ENCODE measurements at places on chromosomes 5 and 9. TPM values are rescaled to one million over a fixed set of nuclear protein-coding genes. Genes with fewer than 3 reads are reported as not detected.

The HMMR gene
- 37.9 TPM for total RNA-seq

DNA sequence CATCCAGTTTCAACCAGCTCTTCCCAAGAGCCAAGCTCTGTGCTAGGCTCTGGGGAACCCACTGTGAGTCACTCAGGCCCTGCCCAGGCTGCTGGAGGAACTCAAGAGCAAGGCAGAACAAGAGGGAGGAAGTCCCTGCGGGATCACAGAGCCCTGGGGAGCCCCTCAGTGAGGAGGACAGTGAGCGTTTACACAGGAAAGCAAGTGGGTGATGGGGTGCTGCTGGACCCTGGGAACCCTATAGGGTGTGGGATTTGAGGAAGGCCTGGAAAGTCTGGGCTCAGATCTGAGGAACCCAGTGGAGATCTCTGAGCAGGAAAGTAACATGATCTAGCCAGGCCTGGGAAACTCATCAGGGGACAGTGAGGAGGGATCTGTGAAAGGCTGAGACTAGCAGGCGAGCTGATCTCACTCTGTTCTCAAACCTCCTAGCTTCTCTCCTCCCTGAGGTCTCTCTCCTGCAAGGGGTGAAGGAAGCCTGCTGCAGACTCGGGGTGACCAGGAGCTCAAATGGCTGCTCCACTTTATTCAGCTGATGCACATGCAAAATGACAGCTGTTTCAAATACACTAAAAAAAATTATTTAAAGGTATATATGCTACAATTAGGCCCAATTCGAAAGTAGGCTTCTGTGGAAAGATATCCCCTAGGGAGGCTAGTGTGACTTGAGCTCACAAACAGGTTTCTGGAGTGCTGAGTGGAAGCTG lies 70.0 kb downstream of the SHB start:
- DNase-seq: no peak
- H3K4me1 ChIP-seq: no peaks in the 10 kb centered on the region
- no peaks in the 10 kb centered on the region for H3K36me3 ChIP-seq
- H3K27me3 ChIP-seq: no peaks in the 10 kb centered on the region
- no peak overlapping the region for H3K4me3 ChIP-seq
- no peak overlapping the region for H3K27ac ChIP-seq

The SPATA31D4 gene
- not detected for total RNA-seq

GRCh38 chr5:14469551-14470377 lies 111.8 kb upstream of the OTULINL start:
- no peaks in the 10 kb centered on the region for H3K27me3 ChIP-seq
- H3K36me3 ChIP-seq: peaks cover 11% of the 10 kb centered on the region
- no peaks in the 10 kb centered on the region for H3K4me1 ChIP-seq
- no peak overlapping the region for H3K27ac ChIP-seq
- DNase-seq: no peak

DNA sequence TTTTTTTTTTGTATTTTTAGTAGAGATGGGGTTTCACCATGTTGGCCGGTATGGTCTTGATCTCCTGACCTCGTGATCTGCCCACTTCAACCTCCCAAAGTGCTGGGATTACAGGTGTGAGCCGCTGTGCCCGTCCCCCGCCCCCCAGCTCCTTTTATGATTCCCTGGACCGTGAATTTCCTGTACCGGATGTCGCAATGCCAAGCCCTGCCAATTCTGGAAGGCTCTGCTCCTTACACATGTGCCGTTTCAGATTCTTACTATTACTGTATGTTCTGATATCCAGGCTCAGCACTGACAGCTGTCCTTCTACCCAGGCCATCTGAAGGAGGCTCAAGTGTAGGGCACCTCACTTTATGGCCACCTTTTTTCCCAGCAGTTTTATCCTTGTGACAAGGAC lies 100.1 kb downstream of the PLCXD3 start:
- no peak overlapping the region for H3K27ac ChIP-seq
- H3K36me3 ChIP-seq: no peaks in the 10 kb centered on the region
- H3K4me1 ChIP-seq: no peaks in the 10 kb centered on the region
- no peak overlapping the region for H3K4me3 ChIP-seq
- H3K27me3 ChIP-seq: no peaks in the 10 kb centered on the region
- no peak for DNase-seq

GRCh38 chr9:83419961-83420360 lies 118.2 kb downstream of the FRMD3 start:
- no peak overlapping the region for H3K4me3 ChIP-seq
- H3K4me1 ChIP-seq: no peaks in the 10 kb centered on the region
- H3K27me3 ChIP-seq: no peaks in the 10 kb centered on the region
- no peak overlapping the region for H3K27ac ChIP-seq
- 0 out of 2 replicates have a peak, but pooled peaks cover 3% of the 10 kb centered on the region for H3K36me3 ChIP-seq

- peak; percentile 20 for DNase-seq
- peak overlapping the region; percentile 37 for H3K4me3 ChIP-seq
- H3K4me1 ChIP-seq: no peaks in the 10 kb centered on the region
- H3K27me3 ChIP-seq: peaks cover 3% of the 10 kb centered on the region
Observed at GRCh38 chr9:126701813-126702140, 88.0 kb downstream of the LMX1B start.

DNA sequence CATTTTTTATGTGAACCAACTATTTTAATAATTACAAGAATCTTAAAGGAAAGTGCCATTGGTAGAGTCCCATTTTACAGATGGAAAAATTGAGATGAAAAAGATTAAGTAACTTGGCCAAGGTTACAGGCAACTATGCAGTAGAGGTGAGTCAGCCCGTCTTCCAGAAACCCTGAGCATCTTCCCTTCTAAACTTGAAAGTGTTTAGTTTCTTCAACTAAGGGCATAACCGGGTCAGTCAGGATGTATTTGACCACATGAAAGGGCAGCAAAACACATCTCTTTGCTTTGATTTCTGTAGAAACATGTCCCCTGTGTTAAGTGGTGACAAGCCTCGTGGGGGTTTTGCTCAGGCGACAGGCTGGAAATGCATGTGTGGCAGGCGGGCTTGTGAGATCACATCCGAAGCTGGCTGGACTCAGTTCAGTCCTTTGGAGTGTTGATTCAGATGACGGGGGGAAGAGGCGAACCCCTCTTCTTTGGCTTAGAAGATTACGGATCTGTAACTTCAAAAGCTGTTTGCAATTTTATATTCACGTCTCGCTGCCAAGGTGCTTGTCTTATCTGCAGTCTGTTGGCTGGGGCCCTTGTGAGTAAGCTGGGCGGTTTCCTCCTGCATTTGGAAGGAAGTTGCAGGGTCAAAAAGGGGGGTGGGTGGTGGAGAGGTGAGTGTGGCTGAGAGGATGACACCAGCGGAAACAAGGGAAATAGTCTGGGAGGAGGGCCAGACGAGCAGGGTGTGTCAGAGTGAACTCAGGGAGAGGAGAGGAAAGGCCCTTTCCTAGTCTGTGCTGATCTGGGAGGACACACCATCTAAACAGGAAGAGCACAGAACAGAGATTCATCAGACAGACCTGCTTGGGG lies 78.9 kb upstream of the RPS23 start:
- H3K27me3 ChIP-seq: no peaks in the 10 kb centered on the region
- no peaks in the 10 kb centered on the region for H3K36me3 ChIP-seq
- H3K27ac ChIP-seq: no peak overlapping the region
- no peaks in the 10 kb centered on the region for H3K4me1 ChIP-seq

- no peak for DNase-seq
- peaks cover 59% of the 10 kb centered on the region for H3K36me3 ChIP-seq
- H3K27ac ChIP-seq: no peak overlapping the region
- no peaks in the 10 kb centered on the region for H3K4me1 ChIP-seq
Observed at GRCh38 chr9:33332011-33332410, 41.7 kb downstream of the NFX1 start.

DNA sequence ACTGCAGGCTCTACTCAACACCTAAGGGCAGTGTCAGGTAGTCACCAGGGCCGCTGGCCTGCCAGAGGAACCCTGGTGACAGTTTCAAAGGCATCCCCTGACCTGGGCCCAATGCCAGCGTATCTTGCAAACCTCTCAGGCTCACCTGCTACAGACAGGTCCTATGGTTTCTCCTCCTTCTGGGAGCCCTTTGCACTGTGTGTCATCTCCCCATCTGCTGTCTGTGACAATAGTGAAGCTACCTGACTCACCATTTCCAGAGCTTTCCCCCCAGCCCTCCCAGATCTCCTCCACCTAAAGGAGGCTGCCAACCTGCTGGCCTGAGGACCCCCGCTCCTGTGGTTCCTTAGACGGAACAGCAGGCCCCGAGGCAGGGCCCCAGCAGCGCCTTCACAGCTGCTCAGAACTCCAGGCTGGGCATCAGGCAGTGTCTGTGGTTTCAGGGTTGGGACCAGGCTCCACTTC lies 203.1 kb downstream of the FSTL4 start:
- no peak overlapping the region for H3K4me3 ChIP-seq
- H3K27me3 ChIP-seq: no peaks in the 10 kb centered on the region
- no peak overlapping the region for H3K27ac ChIP-seq
- no peaks in the 10 kb centered on the region for H3K36me3 ChIP-seq
- H3K4me1 ChIP-seq: no peaks in the 10 kb centered on the region

The S1PR3 gene
- 3.3 TPM for total RNA-seq

- no peaks in the 10 kb centered on the region for H3K27me3 ChIP-seq
- DNase-seq: no peak
- no peaks in the 10 kb centered on the region for H3K4me1 ChIP-seq
- H3K36me3 ChIP-seq: peaks cover 18% of the 10 kb centered on the region
Observed at GRCh38 chr9:83220730-83221129, 157.8 kb upstream of the RASEF start.

- no peaks in the 10 kb centered on the region for H3K27me3 ChIP-seq
- no peak overlapping the region for H3K4me3 ChIP-seq
- H3K27ac ChIP-seq: no peak overlapping the region
- H3K4me1 ChIP-seq: no peaks in the 10 kb centered on the region
- no peak for DNase-seq
Observed at GRCh38 chr9:7313389-7313788, 486.2 kb downstream of the DMAC1 start.

The PTGDS gene
- total RNA-seq: 4.8 TPM

The SOHLH1 gene
- total RNA-seq: not detected

The SLC6A7 gene
- not detected for total RNA-seq

The PLGRKT gene
- 19.6 TPM for total RNA-seq

GRCh38 chr9:37550781-37551180 lies 25.4 kb downstream of the FBXO10 start:
- no peaks in the 10 kb centered on the region for H3K4me1 ChIP-seq
- DNase-seq: no peak
- no peaks in the 10 kb centered on the region for H3K36me3 ChIP-seq
- H3K27ac ChIP-seq: no peak overlapping the region

DNA sequence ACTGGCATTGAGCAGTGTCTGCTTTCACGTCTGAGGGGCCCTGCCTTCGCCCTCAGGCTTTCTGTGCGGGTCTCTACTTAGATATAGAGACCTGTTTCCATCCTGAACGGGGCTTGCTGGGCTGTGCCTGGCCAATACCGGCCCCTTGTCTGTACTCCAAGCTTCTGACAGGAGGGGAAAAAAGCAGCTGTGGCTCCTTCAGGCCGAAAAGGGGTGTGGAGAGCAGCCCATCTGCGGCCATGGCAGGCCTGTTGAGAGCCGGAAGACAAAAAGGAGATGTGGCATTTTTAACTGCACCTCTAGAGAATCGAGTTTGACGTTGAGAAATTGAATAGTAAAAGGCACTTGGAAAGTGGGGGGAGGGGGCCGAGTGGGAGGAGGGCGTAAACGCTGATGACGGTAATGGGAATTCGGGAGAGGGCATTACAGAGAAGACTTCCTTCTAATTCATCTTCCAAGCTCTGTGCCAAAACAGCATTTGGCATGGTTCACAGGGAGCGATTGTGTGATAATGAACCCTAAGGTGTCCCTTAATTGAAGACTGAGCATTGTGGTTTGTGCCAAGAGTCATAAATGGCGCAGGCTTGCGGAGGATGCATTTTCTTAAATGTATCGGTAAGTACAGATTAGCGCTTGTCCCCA lies 25.1 kb upstream of the PRDM12 start:
- DNase-seq: peak; percentile 35
- H3K36me3 ChIP-seq: peaks cover 8% of the 10 kb centered on the region
- H3K4me3 ChIP-seq: no peak overlapping the region

The ABITRAM gene
- 11.7 TPM for total RNA-seq

DNA sequence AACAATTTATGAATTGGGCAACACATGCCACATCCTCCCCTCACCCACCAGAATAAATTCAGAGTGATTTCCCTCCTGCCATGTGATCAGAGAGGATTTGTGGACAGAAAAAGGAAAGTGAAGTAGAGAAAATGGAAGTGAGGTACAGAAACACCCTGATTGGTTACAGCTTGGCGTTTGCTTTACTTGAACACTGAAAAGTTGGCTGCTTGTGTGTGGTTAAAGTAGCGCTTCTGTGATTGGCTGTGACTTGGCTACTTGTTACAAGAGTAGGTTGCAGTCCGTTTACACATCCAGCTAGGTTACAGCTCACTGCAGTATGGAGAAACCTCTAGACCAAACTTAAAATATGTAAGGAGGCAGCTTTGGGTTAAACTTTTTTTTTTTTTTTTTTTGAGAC lies 205.2 kb upstream of the ZNF608 start:
- H3K36me3 ChIP-seq: no peaks in the 10 kb centered on the region
- H3K4me3 ChIP-seq: no peak overlapping the region
- H3K4me1 ChIP-seq: peaks cover 3% of the 10 kb centered on the region
- no peak overlapping the region for H3K27ac ChIP-seq
- H3K27me3 ChIP-seq: no peaks in the 10 kb centered on the region

- H3K4me3 ChIP-seq: no peak overlapping the region
- H3K27ac ChIP-seq: no peak overlapping the region
- no peaks in the 10 kb centered on the region for H3K36me3 ChIP-seq
- no peaks in the 10 kb centered on the region for H3K4me1 ChIP-seq
- DNase-seq: no peak
- no peaks in the 10 kb centered on the region for H3K27me3 ChIP-seq
Observed at GRCh38 chr5:94754824-94755223, 136.4 kb downstream of the SLF1 start.

The GLRA1 gene
- not detected for total RNA-seq

DNA sequence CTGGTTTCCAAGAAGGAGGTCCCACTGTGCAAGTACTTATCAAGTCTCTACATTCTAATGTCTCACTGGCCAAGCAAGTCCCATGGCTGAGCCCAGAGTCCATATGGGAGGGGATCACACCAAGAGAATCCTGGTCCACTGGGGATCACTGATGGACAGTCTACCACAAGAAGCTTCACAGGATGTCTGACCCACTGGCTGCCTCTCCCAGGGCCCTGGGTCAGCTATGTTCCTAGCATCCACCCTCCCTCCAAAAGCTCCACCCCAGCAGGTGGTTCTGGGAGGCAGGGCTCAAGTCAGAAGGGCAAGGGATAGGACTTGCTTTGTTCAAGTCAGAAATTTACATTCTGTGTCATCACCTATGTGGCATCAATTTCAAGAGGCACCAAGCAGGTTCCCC lies 508.5 kb downstream of the BNC2 start:
- peaks cover 5% of the 10 kb centered on the region for H3K36me3 ChIP-seq
- no peak overlapping the region for H3K27ac ChIP-seq
- DNase-seq: peak; percentile 14

DNA sequence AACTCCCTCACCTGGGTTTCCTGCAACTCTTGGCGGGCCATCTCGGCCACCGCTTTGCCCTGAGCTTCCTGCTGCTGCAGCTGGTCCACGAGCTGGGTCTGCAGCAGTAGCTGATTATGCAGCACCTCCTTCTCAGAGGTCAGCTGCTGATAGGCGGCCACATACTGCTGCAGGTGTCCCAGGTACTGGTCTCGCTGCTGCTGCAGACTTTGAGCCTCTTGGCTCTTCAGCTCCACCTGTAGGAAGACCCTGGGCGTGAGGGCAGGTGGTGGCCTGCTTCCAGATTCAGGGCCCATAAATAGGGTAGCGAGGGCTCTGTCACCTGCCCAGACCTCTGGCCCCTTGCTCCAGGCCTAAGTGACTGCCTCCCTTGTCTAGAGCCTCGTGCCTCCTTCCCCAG lies 16.7 kb downstream of the GOLGA2 start:
- no peak overlapping the region for H3K27ac ChIP-seq
- no peak overlapping the region for H3K4me3 ChIP-seq
- H3K36me3 ChIP-seq: peaks cover 23% of the 10 kb centered on the region
- peak; percentile 73 for DNase-seq
- no peaks in the 10 kb centered on the region for H3K27me3 ChIP-seq

All from H9 (cell line).